Ureter (tissue), 1 donor: ENCODE measurements at places on chromosomes 7 and 10. TPM values are rescaled to one million over a fixed set of nuclear protein-coding genes. Genes with fewer than 3 reads are reported as not detected.

Gene SPDYE5
- total RNA-seq, result 0.39 TPM

DNA sequence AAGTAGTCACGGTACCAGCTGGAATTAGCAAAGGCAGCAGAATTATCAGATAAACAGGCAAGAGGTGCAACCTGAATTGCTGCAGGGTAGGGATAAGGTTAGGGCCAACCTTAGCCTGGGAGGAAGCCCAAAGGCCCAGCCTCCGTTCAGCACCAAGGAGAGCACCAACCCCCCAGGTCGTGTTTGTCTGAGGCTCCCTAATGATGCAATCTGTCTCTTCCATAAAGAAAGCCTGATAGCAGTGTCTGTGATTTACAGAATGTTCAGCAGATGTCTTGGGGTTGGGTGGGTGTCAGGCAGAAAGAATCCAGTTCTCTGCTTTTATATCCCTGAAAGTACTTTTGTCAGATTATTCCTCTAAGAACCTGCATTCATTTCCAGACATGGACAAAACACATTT lies 328.4 kb upstream of the AOAH start:
- DNase-seq, result no peak

GRCh38 chr10:23530079-23530478 lies 91.2 kb downstream of the OTUD1 start:
- no peak for DNase-seq

DNA sequence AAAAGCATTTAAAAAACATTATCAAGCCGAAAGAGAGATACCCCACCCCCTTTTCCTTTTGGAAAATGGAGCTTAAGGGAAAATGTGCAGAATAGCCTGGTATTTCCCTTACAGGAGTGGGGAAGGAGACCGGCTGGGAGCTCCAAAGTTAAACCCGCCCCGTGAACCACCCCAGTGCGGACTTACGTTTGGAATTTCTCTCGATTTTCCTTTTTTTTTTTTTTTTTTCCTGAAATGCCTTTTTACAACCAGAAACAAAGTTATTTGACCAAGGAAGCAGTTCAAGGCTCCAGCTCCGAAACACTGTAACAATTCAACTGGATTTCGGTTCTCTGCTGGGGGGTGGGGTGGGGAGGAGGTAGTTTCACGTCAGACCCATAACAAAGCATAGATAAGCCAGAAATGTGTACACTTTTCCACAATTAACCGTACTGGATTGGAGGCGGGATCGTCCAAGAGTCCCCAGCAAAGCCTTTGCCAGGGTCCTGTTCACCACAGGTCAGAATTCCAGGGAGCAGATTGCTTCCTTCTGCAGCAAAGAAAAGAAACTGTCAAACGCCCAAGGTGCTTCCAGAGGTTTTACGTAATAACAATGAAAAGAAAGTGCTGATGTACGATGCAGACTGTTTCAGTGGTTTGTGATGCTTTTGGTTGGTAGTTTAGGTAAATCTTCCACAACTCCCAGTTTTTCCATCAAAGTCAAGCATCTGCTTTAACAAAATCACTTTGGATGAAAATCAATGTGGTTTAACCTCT lies 6.7 kb downstream of the SKIDA1 start:
- no peak for DNase-seq
